ENCODE measurements at places on chromosomes 16 and 17. TPM values are rescaled to one million over a fixed set of nuclear protein-coding genes. Genes with fewer than 3 reads are reported as not detected.

- DNase-seq, result peak; percentile 87
Observed at GRCh38 chr17:4444782-4445473, 11.2 kb downstream of the SPNS3 start.

DNA sequence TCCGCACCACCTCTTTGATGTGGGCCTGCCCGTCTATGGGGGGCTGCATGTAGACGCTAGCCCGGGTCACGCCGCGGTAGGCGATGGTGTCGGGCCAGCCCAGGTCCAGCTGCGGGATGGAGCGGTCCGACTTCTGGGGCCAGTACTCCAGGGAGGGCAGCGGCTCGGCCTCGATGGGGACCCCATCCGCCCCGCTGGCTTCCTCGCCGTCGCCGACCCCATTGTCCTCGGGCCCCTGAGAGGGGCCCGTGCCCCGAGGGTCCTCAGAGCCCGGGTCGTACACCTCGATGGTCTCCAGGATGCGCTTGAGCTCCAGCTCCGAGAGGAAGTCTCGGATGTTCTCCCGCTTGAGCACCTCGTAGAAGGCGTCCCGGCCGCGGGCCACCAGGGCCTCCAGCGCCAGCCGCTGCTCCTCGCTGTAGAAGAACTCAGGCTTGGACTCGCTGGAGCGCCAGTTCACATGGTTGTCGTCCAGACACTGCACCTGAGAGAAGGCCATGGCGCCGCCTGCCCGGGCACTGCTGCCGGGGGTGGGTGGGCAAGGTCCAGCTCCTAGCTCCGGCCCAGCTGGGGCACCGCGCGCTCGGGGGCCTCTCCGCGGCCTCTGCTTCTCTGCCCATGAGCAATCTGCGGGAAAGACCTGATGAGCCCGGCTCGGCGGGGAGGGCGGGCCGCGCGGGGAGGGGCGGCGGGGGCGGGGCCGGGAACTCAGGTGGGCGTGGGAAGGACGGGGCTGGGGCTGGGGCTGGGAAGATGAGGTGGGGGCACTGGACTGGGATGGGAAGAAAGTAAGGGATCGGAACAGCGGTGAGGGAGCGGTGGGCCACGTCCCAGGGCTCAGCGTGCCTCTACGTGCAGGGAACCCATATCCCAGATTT is 782 bp downstream of the FAM83G start:
- peak; percentile 74 for DNase-seq

- DNase-seq, result no peak
Observed at GRCh38 chr16:20744922-20745440, 3.4 kb upstream of the THUMPD1 start.

DNA sequence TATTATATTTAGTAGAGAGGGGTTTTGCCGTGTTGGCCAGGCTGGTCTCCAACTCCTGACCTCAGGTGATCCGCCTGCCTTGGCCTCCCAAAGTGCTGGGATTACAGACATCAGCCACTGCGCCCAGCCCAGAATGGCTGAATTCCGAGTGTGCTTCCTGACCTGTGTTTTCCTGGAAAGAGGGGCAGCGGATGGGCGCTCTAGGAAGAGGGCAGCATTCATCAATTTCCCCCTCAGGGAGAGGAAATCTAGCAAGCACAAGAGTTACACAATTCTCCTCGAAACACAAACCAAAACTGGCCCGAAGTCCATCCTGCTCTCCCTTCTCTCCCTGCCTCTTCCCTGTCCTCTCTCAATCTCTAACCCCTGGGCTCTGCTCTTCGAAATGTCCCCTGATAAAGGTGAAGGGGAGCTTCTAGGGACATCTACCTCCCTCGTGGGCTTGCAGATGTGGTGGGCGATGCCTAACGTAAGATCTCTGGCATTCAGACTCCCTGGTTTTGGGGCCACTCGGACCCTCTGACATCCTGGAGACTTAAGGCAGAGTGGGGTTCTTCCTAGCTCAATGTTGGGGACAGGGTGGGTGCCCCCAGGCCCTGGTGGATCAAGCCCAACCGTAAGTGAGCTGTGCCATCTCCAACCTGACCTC is 1.0 kb downstream of the IL27 start:
- DNase-seq, result no peak

GRCh38 chr16:22357635-22357971 is 16.8 kb downstream of the CDR2 start:
- DNase-seq, result no peak

DNA sequence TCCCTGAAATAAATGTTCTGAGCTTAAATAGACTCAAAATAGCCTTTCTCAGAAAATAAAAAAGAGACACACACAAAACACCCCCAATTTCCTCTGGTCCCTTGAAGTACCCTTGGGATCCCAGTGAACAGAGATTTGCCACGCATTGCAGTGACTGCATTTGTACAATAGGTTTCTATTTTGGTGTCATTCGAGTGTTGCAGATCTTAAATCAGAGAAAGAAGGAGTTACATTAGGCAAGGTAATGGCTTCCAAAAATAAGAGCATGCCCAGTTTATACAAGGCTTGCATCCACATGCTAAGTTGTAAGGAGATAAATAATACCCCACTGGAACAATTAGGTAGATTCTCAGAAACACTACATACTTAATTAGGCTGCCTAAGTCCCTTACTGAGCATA is 2.2 kb downstream of the TOX3 start:
- no peak for DNase-seq

GRCh38 chr17:48002266-48002915 is 31.5 kb downstream of the CDK5RAP3 start:
- no peak for DNase-seq

DNA sequence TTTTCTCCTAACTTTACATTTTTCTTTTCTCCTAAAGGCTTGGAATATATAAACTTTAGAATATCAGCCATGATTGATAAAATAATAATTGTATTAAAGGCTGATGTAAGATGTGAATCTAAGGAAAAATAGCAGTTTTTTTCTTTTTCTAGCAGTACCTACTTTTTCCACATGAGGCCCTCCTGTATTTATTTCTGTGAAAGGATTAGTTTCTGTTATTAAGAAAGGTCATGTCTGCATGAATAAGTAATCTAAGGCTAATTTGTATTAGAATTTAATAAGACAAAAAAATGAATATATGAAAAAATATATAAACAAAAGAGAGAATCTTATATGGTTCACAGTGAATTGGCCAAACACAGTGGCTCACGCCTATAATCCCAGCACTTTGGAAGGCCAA is 85.3 kb downstream of the STXBP4 start:
- no peak for DNase-seq

DNA sequence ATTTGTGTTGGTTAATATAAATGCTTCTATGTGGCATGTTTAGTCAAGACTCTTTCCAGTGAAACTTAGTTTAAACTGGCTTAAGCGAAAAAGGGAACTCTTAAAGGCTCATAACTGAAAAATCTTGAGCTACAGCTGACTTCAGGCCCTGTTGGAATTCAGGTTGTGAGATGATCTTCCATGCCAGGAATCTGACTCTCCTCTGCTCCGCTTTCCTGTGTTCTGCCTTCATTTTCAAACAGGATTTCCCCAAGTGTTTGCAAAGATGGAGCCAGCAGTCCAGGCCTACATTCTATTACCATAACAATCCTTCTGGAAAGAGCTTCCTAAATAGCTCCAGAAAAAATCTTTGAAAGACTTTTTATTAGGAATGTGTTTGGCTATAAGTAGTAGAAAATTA is 134.9 kb downstream of the NLK start:
- no peak for DNase-seq

- no peak for DNase-seq
Observed at GRCh38 chr17:69872675-69873262, 202.3 kb upstream of the KCNJ16 start.

GRCh38 chr17:31497994-31498826 is 106.7 kb downstream of the RAB11FIP4 start:
- DNase-seq, result peak; percentile 53

DNA sequence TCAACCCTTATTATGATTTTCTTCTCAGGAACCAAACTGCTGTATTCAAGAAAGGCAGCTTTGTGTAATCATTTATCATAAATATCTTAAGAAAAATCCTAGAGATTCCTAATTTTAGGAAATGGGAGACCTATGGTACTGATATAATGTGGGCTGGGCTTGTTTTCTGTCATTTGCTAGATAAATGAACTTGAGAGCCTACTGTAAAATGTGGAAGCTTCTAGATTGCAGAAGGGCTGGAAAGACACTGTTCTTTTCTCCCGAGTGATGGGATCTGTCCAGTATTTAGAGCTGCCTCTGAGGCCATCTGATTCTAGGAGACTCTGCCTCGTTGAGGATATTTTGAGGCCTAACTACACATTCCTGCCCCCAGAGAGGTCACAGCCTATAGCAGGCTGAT is 19.9 kb upstream of the STH start:
- DNase-seq, result no peak

- DNase-seq, result no peak
Observed at GRCh38 chr17:39486242-39486641, 25.0 kb downstream of the CDK12 start.

GRCh38 chr17:46027048-46027975 is 28.3 kb downstream of the STH start:
- DNase-seq, result no peak

- DNase-seq, result no peak
Observed at GRCh38 chr16:89341697-89342694, 124.5 kb downstream of the ZNF778 start.

DNA sequence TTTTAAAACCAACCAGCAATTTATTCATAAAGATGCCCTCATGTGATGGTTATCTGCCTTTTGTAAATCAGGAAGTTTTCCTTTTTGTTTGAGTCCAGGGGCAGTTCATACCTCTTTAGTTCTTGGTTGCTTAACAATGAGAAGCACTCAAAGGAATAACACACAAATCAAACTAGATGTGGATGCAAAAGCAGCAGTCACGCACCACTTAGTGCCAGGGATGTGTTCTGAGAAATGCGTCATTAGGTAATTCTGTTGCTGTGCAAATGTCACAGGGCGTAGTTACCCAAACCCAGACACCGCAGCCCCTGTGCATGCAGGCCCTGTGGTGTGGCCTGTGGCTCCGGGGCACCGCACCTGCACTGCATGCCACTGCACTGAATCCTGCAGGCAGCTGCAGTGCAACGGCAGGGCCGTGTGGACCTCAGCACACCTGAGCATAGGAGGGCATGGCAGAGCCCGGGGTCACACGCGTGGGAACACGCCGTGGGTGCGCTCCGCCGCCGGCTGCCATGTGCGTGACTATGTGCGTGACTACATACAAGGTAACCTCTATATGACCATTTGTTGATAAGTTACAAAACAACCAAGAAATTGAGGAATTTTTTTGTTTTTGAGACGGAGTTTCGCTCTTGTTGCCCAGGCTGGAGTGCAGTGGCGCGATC is 39.6 kb downstream of the PKD1 start:
- DNase-seq, result no peak

DNA sequence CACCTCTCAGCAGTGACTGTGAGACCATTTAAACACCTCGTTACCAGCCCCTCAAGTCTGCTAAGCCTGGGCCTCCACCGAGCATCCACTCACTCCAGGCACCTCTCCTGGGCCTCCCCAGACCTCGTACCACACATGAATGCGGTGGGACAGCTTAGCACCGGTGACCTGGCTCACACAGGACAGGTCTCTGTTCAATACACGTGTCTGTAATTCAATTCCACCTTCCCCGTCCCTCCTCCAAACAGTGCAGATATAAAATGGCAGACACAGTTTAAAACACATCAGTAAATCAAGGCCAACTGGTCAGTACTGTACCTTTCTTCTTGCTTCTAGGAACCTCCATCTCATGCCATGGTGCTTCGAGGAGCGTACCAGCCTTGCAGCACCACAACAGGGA is 73.9 kb downstream of the ZNF778 start:
- DNase-seq, result no peak

DNA sequence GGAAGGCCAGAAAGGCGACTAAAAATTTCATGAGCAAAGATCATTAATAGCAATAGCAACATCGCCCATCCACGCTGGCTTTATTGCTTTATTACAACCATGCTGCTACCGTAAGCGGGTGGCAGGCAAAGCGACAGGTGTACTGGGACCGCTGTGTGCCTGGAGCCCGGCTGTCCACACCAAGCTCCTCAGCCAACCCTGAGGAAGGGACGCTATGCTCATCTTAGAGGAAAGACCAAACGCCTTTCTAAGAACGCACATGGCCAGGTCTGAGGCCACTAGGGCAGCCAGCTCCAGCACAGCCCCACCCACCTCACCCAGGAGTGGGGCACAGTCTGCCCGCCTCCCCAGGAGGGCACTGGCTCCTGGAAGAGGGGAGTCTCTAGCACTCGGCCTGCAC is 28.0 kb downstream of the PEMT start:
- no peak for DNase-seq

GRCh38 chr16:28193530-28194423 is 18.0 kb downstream of the XPO6 start:
- no peak for DNase-seq

DNA sequence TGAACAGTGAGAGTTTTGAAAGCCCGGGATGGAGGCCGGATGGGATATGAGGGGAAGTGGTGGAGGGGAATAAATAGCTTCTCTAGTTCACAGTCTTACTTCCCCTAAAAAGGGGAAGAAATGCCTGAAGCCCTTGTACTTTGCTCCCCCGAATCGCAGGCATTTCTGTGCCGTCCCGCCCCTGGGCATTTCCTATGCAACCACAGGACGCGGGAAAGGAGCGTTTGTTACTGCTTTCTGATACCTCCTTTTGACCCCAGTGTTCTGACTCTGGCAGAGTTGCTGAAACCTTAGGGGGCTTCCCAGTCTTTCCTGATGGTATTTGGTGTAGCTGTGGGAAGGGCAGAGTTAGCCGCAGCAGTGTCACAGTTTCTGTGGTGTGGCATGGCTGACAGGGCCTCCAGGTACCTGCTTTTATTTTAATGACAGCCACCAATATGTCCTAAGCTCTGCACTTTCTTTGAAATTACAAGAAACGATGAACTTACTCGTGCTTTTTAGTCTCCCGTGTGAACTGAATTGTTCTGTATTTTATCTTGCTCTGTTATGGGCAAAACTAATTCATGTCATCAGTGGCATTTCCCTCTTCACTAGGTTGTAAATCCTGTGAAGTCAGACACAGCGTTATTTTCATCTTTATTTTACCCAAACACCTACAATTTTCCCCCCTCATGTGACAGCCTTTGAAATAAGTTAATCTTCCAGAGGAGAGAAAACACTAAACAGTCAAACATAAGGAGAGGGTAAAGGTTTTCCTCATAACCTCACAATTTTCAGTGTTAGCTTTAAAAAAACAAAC is 27.1 kb downstream of the USP10 start:
- DNase-seq, result peak; percentile 69

GRCh38 chr16:75197522-75198134 is 9.3 kb downstream of the CTRB2 start:
- DNase-seq, result no peak

GRCh38 chr17:8079291-8080207 is 8.0 kb downstream of the ALOX12B start:
- peak; percentile 84 for DNase-seq

- DNase-seq, result no peak
Observed at GRCh38 chr16:79826732-79827475, 226.4 kb upstream of the MAF start.

DNA sequence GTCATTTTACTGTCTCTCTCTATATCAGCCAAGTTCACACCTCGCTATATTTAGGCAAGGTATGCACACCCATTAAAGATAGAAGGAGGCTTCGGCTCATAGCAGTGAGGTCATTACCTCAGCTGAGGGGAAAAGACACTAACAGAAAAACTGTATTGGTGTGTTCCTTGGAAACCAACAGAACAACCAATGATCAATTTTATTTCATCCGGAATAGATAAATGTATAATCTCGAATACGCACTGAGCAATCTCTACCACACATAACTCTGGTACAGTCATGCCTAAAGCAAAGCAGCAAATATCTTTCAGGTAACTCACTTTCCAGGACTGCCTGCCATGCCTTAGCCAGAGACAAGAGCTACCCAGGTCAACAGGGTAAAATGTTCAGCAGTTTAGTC is 109.9 kb upstream of the CORO6 start:
- DNase-seq, result no peak

Gene TP53TG3D
- not detected for total RNA-seq

Gene PRAC2
- total RNA-seq, result 12.9 TPM

Gene SCIMP
- total RNA-seq, result 0.86 TPM

Gene HOXB2
- 2.6 TPM for total RNA-seq

Gene KRT20
- total RNA-seq, result 1,610 TPM

Gene CCL8
- total RNA-seq, result 5.9 TPM

Gene PCGF2
- 27.2 TPM for total RNA-seq

All from colonic mucosa (tissue), 4 donors.